ENCODE measurements at places on chromosomes 6 and 20.

- no peak for DNase-seq
These were observed 52.6 kb upstream of the SMIM29 start for GRCh38 chr6:34301408-34301807.

- no peak for DNase-seq
These were observed 16.3 kb downstream of the ACSS2 start for GRCh38 chr20:34892671-34893070.

GRCh38 chr6:109966299-109966698 is 11.8 kb upstream of the GPR6 start:
- no peak for DNase-seq

GRCh38 chr6:35907750-35908149 is 13.1 kb downstream of the SRPK1 start:
- DNase-seq, result no peak

DNA sequence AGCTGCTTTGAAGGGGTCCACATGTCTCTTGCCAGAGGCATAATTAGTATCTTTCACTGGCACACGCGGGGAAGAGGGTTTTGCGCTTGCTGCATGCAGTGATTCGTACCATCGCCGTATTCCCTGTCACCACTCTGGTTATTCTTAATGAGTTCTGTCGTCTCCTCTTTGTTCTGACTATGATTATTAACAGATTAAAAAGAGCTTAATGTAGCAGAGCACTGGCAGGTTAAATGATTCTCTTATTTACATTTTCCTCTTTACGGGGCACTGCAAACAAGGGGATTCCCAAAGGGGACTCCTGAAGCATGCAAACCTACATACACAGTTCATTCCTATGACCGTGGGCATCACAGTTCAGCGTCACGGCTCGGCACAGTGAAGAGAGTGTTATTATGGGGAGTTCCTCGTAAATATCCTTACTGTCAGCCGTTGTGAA is 204.8 kb downstream of the DTNBP1 start:
- DNase-seq, result no peak

Measured in activated CD4-positive, alpha-beta T cell treated with anti-CD3 and anti-CD28 coated beads for 24 hours (primary cell).